ENCODE measurements at places on chromosomes 16 and 17. TPM values are rescaled to one million over a fixed set of nuclear protein-coding genes. Genes with fewer than 3 reads are reported as not detected.

- no peak for DNase-seq
Observed at GRCh38 chr16:81843243-81843582, 64.1 kb downstream of the PLCG2 start.

GRCh38 chr17:81026266-81027036, 8.5 kb upstream of the BAIAP2 start:
- no peak for DNase-seq

- DNase-seq, result no peak
Observed at GRCh38 chr16:49630783-49631182, 225.1 kb downstream of the ZNF423 start.

DNA sequence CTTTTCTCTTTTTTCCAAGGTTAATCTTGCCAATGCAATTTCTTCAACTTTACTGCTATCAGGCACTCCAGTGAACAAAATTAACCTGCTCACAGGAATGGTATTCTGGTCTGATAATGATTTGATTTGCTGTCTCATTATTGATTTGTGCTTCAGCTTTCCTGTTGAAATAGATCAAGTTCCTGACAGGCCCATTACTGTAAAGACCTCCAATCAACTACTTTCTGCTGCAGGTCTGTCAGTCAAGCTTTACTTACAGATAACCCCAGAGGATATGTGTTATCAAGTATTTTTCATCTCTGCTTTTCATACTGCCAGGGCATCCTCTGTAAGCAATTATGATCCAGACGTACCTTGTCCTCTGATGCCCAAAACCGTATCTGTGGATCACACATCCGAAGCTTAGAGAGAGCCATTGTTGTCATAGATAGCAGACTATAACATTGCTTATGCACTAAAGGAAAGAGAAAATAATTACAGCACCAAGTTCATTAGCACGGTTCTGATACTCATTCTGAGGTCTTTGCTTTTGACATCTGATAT, 215.6 kb downstream of the PHKB start:
- no peak for DNase-seq

DNA sequence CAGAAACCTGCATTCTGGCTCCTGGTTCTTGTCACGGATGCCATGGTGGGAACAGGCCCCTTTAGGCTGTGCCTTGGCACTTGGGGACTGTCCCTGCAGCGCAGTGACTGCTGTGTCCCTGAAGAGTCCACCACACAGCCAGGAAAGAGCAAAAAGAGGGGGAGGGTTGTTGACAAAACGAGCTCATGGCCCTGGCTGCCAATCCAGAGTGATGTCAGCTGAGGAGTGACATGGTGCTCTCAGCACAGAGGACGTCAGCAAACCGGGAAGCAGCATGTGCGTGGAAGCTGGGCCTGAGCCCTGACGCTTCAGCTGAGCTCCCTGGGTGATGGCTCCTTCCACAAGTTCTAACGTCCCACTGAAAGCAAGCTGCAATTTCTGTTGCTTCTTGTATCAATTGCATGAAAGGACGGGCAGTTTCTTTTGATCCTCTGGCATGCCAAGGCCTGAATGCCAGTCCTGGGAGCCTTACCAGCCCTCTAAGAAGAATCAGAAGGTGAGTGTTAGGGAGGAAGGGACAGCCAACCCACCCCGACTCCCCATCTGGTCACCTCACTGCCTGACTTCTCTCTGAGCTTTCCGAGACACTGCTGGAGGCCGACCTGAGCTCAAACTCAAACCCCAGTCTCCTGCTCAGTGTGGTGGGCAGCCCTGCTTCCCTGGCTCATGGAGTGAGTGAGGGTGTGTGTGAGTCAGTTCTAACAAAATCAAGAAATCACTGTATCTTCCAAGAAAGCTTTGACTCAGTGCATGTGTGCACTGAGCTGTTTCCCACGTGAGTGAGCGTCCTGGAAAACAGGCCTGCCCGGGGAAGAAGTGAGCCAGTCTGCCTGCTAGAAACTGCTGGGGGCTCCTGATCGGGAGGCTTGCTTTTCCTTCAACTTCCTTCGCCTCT, 14.7 kb upstream of the WNT3 start:
- DNase-seq, result no peak

- no peak for DNase-seq
Observed at GRCh38 chr16:62665269-62665668, 629.0 kb upstream of the CDH8 start.

DNA sequence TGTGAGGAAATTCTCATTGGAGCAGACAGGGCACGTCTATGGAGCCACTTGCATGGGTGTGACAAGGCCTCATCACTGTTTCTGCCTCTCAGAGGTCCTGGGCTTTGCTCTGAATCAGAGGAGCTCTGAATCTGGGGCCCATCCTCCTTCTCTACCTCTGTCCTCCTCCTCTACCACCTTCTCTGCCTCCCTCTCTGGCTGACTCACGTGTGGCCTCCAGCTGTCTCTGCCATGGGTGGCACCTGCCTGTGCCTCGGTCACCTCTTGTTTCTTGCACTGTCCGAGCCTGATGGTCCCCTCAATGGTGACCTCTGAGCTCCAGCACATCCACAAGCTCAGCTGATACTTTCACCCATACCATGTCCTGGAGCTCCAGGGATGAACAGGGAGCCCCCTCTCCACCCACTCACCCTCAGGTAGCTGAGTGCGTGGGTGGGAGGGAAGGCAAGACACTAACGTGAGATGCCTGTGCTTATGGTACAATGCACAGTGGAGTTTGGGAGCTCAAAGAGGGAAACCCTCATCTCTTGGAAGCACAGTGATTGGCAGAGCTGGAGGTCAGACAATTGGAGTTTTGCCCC, 116.4 kb upstream of the CRHR1 start:
- no peak for DNase-seq

- DNase-seq, result no peak
Observed at GRCh38 chr17:3978421-3979289, 14.4 kb upstream of the ATP2A3 start.

DNA sequence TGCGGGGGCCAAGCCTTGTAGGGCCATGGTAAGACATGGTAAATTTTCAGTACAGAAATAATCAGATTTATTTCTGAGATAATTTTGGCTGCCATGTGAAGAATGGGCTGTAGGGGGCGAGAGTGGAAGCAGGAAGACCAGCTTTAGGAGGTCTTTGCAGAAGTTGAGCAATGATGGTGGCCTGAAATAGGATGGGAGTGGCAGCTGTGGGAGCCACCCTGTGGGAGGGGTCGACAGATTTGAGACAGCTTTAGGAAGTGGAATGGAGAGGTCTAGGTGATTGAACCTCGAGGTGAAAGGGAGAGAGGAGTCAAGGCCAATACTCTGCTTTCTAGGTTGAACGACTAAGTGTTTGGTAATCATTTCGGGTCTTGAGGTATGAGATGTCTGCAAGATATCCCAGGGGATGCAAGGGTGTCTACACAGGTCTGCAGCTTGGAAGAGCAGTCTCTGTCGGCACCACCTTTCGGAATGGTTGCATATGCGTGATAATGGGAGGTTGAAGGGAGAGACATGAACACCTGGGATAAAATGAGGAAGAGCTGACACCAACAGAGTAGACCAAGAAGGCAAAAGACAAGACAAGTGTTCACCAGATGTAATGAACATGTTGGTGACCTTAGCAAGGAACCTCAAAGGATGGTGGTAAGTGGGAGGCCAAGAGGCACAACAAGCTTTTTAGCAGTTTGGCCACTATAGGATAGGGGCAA, 4.2 kb upstream of the ATXN7L3 start:
- no peak for DNase-seq

DNA sequence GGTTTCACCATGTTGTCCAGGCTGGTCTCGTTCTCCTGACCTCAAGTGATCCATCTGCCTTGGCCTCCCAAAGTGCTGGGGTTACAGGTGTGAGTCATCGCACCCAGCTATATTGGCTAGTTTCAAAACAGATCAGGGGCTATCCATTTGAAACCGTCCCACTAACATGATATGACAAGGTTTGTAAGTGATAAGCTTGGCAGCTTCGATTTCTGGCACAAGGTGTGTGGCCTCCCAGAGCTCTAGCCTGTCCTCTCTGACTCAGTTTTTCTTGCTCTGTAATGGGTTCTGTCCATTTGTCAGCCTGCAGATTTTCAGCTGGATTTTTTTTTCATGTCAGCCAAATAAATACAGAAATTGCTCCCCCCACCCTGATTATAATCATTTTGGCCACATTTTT, 31.8 kb upstream of the TENT4B start:
- no peak for DNase-seq

- DNase-seq, result peak; percentile 67
Observed at GRCh38 chr17:41917679-41918313, 955 bp downstream of the ACLY start.

GRCh38 chr17:56085576-56086267, 67.6 kb upstream of the ANKFN1 start:
- DNase-seq, result no peak

GRCh38 chr17:77386502-77387192, 245.9 kb downstream of the SEC14L1 start:
- DNase-seq, result no peak

DNA sequence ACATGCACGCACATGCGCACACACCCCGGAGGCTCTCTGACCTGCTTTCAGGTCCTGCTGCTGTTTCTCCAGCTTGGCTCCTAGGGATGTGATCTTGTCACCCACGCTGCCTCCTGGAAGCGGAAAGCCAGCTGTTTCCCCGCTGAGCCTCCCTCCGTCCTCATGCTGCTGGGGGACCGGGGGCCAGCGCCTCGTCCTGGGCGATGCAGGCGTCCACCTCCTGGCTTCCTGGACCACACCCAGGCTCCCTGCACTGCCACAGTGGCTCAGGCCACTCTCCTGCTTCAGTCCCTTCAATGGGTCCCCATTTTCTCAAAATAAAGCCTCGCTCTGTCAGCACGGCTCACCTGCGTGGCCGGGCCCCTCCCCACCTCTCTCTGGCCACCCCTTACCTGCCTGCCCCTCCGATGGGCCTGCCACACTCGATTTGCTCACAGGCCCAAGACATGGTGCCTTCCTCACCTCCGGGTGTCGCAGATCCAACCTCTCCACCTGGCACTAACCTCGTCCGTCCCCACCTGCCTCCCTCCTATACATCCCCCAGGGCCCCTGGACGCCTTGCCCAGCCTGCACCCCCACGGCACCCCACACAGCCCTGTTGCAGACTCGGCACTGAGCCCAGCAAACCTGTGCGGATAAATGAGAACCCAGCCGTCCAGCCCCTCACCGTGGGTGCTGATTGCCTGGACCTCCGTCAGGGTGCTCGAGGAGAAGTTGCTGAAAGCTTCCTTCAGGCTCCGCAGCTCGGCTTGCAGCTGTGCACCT, 6.6 kb downstream of the ASGR2 start:
- no peak for DNase-seq

GRCh38 chr16:8893976-8894690, 12.0 kb downstream of the LITAFD start:
- DNase-seq, result no peak

GRCh38 chr17:4032738-4033137, 68.5 kb upstream of the ATP2A3 start:
- no peak for DNase-seq

GRCh38 chr17:4187076-4187475, 44.1 kb downstream of the CYB5D2 start:
- DNase-seq, result peak; percentile 50

DNA sequence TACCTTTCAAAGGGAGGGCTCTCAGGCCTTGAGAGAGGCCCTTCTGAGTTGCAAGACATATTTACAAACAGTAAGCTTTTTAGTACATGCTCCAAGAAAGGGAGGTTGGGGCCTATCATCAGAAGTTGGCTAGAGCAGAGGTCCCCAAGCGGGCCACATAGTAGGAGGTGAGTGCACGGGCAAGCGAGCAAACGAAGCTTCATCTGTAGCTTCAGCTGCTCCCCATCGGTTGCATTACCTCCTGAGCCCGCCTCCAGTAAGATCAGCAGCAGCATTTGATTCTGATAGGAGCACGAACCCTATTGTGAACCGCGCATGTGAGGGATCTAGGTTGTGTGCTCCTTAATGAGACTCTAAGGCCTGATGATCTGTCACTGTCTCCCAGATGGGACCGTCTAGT, 26.2 kb downstream of the PRDM7 start:
- no peak for DNase-seq

GRCh38 chr16:88628512-88628974, 9.8 kb upstream of the IL17C start:
- no peak for DNase-seq

GRCh38 chr17:59311051-59311468, 20.4 kb upstream of the YPEL2 start:
- DNase-seq, result no peak

- DNase-seq, result no peak
Observed at GRCh38 chr16:17155485-17155884, 315.3 kb downstream of the XYLT1 start.

DNA sequence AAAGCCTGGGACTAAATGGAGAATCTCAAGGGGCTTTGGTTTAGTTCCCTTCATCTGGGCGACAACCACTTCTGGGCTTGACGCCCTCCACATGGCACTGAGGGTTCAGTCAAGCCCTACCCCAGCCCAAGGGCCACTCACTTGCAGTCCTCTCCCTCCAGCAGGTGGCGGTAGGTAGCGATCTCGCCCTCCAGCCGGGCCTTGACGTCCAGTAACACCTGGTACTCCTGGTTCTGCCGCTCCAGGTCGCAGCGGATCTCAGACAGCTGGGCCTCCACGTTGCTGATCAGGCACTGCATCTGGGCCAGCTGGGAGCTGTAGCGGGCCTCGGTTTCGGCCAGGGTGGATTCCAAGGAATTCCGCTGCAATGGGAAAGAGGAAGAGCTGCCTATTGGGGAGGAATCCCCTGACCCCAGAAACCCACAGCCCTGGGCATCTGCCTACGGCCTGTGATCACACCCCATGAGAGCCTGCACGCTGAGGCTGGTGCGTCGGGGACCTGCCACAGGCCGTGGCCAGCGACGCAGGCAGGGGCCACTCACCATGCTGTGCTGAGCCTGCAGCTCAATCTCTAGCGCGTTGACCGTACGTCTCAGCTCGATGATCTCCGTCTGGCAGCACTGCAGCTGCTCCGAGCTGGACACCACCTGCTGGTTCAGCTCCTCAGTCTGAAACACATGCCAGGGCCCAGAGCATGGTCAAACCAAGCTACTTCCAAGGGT, 2.7 kb downstream of the KRT36 start:
- no peak for DNase-seq

DNA sequence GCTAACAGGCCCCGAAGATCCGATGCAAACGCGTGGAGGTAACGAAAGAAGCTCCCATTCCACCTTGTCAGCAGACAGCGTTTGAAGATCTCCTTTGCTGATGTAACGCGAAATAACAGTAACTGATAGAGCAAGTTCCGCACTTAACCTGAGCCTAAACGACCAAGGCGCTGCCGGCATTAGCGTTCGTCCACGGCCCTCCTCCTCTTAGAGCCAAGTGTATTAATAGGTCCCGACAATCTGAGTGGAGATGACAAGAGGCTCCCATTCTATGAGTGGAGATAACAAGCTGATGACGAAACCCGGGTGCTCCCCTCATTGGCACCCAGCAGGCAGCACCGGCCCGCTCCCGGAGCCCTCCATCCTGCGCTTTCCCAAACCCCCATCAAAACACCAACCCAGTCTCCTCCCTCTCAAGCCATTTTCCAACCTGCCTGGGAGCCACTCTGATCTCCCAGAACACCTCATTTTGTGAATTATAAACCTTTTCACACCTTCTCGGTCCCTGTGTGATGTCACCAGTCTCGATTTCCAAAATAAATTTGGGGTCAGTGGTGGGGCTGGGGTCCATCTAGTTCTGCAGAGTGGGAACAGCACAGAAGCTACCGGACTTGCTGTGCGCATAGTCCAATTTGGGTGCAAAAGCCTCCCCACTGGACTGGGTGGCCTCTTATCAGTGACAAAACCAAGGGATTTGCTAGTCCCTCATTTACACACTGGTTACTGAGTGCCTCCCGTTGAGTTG, 35.4 kb upstream of the ARL4D start:
- peak; percentile 49 for DNase-seq

- no peak for DNase-seq
Observed at GRCh38 chr16:11253995-11254912, 1.8 kb downstream of the SOCS1 start.

CCL7 gene
- not detected for polyA plus RNA-seq

TP53TG3 gene
- polyA plus RNA-seq, result not detected

SLC16A6 gene
- polyA plus RNA-seq, result 0.12 TPM

ZNF385C gene
- polyA plus RNA-seq, result 3.0 TPM

CLEC18A gene
- polyA plus RNA-seq, result 0.47 TPM

RAB37 gene
- 2.4 TPM for polyA plus RNA-seq

BTBD17 gene
- polyA plus RNA-seq, result not detected
